Renal cortex interstitium (tissue), 15 donors: ENCODE measurements at places on chromosomes 12 and 14.

GRCh38 chr12:67952787-67953186 is 36.5 kb upstream of the IFNG-AS1 start:
- no peak for DNase-seq

DNA sequence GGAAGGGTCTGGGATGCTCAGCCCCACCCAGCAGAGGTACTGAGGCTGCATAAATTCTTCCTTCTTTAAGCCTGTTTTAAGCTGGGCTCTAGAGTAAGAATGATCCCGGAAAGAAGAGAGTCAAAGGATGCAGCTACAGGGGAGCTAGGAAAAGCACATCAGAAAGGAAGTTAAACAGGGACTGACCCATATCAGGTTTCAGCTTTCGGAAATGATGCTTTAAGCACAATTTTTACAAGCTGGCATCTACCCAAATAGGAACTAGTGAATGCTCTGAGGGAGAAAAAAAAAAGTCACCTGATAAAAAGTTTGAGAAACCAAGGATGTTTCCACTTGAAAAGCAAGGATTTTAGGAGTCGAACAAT is 22.0 kb downstream of the TSPAN8 start:
- DNase-seq = no peak

GRCh38 chr12:70733385-70733784 is 96.2 kb upstream of the PTPRB start:
- DNase-seq = peak; percentile 62

DNA sequence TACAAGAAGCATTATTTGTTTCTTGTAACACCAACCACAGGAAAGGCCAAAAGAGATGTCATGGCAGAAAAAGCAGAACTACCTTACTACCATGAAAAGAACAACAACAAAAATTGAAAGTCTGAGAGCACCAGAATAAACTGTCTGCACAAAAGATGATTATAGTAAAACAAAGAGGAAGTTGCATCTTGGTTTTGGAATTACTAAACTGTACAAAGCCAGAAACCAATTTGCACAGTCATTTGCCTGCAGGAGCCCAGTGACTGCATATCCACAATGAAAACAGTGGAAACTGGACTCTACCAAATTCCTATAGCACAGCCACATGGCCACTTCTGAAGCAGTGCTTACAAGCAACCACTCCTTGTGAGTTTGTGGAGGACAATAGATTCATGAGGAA is 276.2 kb downstream of the SSPN start:
- no peak for DNase-seq

GRCh38 chr12:116628989-116629388 is 69.8 kb downstream of the MAP1LC3B2 start:
- no peak for DNase-seq

DNA sequence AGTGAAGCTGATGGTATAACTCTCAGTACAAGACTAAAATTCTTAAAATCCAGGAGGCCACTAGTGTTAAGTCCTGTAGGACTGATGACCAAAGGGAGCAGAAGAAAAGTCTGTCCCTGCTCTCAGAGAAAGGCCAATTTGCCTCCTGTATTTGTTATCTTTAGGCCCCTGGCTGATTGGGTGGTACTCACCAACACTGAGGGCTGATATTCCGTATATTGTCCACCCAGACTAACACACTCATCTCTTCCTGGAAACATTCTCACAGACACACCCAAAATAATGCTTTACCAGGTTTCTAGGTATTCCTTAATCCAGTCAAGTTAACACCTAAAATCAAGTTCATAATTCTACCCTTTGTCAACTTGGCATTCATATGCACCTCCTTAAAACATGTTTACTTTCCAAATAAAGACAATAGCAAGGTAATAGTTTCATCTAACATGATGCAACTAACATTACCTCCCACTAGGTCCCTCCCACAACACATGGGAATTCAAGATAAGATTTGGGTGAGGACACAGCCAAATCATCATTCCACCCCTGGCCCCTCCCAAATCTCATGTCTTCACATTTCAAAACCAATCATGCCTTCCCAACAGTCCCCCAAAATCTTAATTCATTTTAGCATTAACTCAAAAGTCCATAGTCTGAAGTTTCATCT is 84.3 kb downstream of the EGLN3 start:
- DNase-seq = no peak
